Breast epithelium (tissue), 4 donors: ENCODE measurements at places on chromosomes 2 and 18. TPM values are rescaled to one million over a fixed set of nuclear protein-coding genes. Genes with fewer than 3 reads are reported as not detected.

The UNC80 gene
- under 0.01 TPM for total RNA-seq

DNA sequence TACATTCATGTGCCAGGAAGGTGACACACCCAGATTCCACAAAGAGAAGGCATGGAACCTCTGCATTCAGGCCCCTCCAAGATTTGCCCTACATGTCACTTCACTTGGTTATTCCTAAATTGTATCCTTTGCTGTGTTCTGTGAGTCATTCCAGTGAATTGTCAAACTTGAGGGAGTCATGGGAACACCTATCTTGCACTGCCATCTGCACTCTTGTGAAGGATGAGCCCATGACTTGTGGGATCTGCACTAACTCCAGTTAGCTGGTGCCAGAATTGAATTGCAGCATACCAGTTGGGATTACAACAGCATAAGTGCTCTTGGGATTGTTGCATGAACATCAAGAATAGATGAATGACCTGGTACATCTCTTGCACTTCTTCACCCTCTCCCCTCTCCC lies 1288.0 kb upstream of the ZEB2 start:
- H3K36me3 ChIP-seq: no peaks in the 10 kb centered on the region
- no peaks in the 10 kb centered on the region for H3K27me3 ChIP-seq
- DNase-seq: no peak
- no peak overlapping the region for H3K27ac ChIP-seq

- no peak for DNase-seq
- H3K4me3 ChIP-seq: no peak overlapping the region
- no peaks in the 10 kb centered on the region for H3K36me3 ChIP-seq
- H3K27ac ChIP-seq: no peak overlapping the region
- H3K27me3 ChIP-seq: no peaks in the 10 kb centered on the region
- H3K4me1 ChIP-seq: no peaks in the 10 kb centered on the region
These were observed 102.8 kb downstream of the ZNF385B start for GRCh38 chr2:179758636-179759035.

DNA sequence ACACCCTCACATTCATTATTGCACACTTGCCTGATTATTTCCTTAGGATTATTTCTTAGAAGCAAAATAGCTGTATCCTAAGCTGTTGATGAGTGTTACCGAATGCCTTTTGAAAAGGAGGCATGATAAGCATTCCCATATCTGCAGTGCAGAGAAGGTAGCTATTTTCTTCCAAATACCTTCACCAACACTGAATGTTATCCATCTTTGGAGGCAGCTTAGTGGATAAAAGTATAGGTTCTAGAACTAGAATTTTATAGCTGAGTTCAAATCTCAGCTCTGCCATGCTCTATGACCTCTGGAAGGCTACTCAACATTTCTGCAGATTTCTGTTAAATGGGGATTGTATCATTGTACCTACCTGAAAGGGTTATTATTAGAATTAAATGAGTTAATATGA lies 185.0 kb upstream of the CCDC150 start:
- H3K27me3 ChIP-seq: no peaks in the 10 kb centered on the region
- no peak overlapping the region for H3K4me3 ChIP-seq
- H3K36me3 ChIP-seq: no peaks in the 10 kb centered on the region

GRCh38 chr2:214226061-214226460 lies 184.8 kb upstream of the VWC2L start:
- no peak for DNase-seq
- no peak overlapping the region for H3K4me3 ChIP-seq
- no peaks in the 10 kb centered on the region for H3K4me1 ChIP-seq
- H3K36me3 ChIP-seq: no peaks in the 10 kb centered on the region

DNA sequence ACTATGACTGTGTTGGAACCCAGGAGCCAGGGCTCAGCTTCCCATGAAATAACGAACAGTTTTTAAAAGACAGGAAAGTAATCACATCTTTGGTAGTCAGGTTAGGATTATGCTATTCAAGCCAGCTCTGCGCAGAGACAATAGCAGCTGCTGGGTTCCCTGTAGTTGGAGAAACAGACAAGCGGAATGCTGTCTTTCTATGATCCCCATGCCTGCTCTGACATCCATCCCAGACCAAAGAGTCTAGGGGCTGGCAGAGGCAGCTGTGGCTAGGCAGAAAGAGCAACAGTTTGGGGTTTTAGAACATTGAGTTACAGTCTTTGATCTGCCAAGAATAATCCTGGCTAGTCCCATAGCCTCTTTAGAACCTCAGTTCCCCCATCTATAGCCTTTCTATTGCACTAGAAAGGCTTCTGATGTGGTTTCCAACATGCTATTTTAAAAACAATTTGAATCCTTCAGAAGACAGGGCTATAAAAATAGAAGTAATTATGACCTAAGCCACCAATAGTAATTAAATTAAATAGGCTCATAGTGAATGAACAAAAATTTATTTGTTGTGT lies 146.8 kb downstream of the MTX2 start:
- no peak overlapping the region for H3K27ac ChIP-seq
- no peaks in the 10 kb centered on the region for H3K27me3 ChIP-seq
- no peak for DNase-seq
- no peak overlapping the region for H3K4me3 ChIP-seq

DNA sequence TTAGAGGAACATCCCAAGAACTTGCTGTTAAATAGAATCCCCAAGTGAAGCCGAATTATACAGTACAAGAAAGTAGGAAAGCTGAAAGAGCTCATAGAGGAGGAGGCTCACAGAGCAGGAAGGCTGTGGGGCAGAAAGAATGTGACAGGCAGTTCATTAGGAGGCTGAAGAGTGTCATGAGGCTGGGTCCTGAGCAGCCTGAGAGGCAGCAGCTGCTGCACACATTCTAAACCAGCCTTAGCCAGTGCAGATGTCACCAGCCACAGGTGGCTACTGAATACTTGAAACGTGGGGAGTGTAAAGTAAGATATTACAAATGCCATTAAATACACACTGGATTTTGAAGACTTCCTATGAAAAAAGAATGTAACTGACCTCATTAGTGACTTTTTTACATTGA lies 490.2 kb upstream of the KLHL29 start:
- H3K36me3 ChIP-seq: no peaks in the 10 kb centered on the region
- no peak overlapping the region for H3K27ac ChIP-seq
- H3K27me3 ChIP-seq: no peaks in the 10 kb centered on the region
- no peaks in the 10 kb centered on the region for H3K4me1 ChIP-seq
